ENCODE measurements at places on chromosomes 6 and 20.

GRCh38 chr6:15409301-15410125, 163.6 kb downstream of the JARID2 start:
- no peak for DNase-seq

DNA sequence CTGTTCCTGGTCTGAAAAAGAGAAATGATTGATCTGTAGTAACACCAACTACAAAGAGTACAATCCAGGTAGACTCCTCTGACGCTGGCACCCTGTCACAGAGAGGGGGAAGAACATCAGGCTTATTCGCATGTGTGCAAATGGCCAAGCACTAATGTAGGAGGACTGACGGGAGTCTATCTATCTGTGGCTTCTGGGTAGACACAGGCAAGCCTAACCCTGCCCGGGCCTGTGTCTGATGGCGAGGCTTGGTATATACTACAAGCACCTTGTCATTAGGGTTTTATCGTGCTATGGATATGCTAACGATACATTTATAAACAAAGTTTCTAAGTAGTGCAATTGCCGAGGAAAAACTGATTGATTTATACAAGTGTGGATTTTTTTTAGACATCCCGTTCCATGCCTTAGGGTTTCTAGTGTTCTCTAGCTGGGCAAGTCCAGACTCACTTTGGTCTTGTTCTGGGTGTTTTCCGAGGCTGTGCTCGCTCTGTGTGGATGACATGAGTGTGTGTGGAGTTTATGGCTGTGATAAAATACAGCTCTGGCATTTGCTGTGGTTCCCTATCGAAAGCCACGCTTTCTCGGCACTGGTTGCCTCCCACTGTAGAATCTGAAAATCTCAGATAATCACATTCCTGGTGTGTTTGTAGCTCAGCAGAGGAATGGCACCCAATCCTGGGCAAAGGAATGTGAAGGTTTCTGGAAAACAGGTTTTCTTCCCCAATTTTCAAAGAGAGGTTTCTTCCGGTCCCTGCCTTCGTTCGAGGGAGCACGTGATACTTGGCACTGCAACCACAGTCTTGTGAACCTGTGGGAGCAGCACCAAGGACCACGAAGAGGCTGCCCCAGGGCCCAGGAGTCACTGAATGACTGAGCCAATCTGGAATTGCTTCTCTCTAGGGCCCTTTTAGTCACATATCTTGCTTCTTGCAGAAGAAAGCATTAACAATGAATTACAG, 67.5 kb upstream of the EDN1 start:
- DNase-seq, result no peak

DNA sequence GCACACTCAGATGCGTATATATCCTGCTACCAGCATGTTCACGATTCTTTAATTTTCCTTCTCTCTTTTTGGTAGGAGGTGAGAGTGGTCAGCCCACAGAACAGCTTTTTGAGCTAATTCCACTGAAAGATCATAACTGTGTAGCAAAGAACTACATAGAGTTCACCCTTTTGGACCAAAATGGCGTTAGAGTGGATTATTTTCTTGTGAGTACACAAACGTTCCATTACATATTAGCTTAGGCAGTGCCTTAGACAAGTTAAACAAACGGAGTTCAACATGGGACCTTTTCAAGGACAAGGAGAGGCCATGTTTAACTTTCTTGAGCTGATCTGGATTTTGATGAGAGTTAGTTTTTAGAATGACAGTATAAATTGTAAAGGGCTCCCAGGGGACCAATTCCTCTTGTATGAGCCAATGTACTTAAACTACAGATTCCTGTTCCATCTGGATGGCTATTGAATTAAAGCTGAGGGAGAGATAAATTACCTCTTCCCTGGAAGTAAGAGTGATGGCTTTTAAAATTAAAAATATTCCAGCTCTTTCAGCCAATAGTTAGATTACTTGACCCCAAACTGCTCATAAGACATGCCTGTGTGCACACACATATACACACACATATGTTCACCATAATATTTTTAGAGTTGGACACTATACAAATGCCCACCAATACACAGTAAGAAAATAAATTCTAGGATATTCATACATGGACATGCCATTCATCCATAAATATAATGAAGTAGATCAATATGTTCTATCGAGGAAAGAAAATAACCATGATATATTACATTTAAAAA, 25.6 kb upstream of the ARMH2 start:
- DNase-seq, result peak; percentile 27

- peak; percentile 61 for DNase-seq
Observed at GRCh38 chr6:74638412-74638811, 567.4 kb downstream of the COL12A1 start.

DNA sequence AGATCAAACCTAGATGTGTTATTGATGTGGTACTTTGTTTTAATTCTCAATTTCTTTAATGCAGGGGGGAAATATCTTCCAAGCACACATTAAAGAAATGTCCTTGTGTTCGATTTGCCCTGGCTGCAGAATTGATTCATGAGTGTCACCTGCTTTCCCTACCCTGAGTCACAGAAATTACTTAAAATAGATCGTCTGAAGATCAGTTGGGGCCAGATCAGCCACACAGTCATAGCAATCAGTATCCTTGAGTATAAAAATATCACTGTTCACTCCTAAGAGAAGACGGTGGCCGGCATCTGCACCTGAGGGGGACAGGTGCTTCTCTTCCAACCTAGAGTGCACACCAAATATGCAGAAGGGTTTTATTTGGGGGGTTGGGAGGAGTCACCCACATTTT, 115.2 kb upstream of the RIN2 start:
- DNase-seq, result no peak

DNA sequence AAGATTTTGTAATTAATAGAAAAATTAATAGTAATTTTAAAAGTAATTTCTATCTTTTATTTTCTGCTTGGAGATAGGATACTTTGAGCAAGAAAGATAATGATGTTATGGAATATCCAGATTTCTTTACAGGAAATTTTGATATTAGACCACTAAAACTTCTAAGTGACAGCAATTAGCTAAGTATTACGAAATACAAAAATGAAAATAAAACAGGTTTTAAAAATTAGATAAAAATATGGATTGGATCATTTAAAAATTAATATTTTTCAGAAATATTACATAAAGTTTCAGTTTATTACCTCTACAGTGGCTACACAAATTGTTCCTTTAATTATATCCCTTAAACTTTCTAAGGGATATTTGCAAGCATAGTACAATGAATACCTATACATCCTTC, 4.2 kb upstream of the MYLK4 start:
- no peak for DNase-seq

GRCh38 chr6:149711711-149712110, 6.2 kb downstream of the LATS1 start:
- DNase-seq, result no peak

DNA sequence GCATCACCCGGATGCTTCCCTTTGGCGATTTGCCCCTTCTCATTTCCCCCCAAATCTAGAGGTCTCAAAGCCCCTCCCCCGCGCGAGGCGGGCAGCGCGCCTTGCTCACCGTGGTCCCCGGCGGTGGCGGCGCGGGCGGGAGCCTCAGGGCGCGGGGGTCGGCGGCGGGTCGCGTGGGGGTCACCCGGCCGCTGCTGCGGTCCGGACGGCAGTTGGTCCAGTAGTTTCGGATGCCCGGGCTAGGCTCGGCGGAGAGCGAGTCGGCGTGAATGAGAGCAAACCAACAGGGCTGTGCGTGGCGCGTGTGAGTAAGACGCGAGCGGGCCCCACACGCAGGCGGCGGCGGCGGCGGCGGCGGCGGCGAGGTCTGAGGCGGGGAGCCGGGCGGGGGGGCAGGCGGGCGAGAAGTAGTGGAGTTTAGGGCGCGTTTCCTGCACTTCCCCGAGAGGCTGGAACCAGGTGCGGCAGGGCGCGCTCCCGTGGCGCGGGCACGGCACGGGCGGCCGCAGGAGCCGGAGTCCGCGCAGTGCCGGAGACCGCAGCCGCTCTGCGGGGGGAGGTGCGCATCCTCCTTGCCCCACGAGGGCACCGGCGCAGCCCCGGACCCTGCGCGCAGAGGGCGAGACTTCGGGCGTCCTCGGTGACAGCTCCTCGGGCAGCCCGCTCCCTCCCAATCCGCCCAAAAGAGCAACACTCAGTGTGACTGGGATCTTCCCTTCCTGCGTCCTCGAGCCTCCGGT, 567 bp downstream of the HS3ST5 start:
- DNase-seq, result peak; percentile 1

- no peak for DNase-seq
Observed at GRCh38 chr6:112343390-112343789, 3.7 kb upstream of the RFPL4B start.

- peak; percentile 99 for DNase-seq
Observed at GRCh38 chr6:2988426-2989331, 11.0 kb upstream of the NQO2 start.

DNA sequence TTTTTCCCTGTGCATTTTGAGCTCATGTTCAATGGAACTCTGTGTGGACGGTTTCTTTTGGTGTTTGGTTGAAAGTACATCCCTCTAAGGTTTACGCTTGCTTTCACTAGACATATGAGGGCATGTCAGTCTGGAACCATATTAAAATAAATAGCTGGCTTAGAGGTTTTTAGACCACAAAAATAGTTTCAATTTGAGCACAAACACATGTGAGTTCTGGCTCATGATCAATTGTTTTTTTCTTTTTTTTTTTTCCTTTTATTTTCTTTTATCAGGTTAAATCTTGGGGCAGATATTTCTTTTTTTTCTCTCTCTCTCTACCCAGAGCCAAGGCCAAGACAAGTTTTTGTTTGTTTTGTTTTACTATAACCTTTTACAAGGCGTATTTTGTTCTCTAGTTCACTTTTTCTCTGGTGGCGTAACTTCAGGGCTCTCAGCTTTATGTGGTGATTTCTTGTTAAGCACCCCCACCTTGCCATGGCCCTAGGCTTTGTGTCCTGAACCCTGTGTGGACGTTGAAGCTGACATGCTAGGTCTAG, 92.9 kb downstream of the SHLD1 start:
- no peak for DNase-seq

GRCh38 chr6:143620447-143620846, 57.3 kb upstream of the PHACTR2 start:
- DNase-seq, result peak; percentile 69

DNA sequence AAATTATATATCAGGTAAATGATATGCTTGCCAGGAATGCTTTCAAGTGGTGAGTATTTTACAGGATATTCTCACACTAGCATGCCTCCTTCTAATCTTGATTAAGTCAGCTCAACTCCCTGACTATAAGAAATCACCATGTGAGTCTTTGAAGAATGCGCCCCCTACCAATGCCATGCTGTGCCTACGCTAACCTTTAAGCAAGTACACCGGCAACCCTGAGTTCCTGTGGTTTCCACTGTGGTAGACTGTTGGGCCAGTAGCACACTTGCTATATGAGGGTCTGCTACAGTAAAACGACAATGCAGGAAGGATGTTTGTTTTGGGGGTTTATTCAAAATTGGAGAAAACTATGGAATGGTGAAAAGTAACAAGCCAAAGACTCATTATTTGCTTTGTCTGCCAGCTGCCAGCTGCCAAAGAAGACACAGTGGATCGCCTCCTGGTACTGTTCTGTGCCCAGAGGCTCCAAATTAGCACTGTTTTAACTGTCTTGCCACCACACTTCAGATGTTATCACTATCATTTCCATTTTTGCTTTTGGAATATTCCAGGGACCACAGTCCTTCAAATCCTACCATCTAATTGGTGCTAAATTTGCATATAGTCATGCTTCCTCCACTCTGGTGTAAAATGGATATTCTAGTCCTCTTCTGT, 333.5 kb downstream of the RNGTT start:
- DNase-seq, result peak; percentile 5

- no peak for DNase-seq
Observed at GRCh38 chr6:39402239-39402751, 79.8 kb upstream of the KCNK16 start.

GRCh38 chr6:40383348-40384115, 203.6 kb downstream of the LRFN2 start:
- no peak for DNase-seq

DNA sequence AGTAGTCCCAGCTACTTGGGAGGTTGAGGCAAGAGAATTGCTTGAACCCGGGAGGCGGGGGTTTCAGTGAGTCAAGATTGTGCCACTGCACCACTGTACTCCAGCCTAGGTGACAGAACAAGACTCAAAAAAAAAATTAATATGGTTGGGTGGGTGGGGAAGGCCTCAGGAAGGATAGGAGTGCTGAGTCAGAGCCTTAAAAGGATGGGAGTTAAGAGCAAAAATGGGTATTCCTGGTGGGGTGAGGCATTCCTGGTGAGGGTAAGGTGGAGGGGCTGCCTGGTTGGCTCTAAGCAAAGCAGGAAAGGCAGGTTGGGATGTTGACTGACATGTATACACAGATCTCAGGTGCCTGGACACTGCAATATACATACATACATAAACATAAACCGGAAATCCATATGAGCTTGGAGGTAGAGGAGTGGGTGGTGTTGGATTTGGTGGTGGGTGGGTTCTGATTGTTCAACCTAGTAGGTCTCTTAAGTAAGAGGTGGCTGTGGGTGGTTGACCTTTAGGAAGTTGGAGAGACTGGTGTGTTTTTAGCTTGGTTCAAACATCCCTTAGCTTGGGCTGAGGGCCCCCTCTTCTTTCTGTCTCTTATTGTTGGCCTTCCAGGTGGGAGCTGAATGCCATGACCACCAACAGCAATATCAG, 1.2 kb upstream of the RRP36 start:
- no peak for DNase-seq

DNA sequence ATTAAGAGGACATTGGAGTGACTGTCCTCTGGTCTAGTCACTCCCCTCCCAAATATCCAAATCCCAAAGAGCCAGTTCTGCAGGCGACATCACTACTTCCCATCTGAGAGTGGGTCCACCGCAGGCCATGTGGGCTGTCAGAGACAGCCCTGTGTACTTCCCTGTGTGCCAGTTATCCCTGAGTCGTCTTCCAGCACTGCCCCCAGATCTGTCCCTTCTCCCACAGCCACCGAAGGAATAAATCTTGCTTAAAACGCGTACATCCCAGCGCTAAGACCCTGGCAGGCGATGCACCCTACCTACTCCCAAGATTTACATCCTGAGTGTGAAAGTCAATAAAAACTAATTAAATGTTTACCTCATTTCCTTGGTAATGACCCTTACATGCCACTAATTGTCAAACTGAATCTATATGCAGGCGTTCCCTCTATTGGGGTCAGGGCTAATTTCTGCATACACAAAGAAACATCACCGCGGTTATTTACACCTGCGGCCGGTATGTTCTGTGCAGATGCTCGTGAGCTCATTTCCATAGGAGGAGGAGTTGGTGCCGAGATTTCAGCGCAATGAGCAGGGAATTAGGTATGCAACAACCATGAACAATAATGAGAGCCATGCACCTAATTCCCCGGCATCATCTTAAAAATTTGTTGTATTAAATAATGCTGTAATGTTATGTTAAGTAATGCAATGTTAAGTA, 31.3 kb upstream of the CDH4 start:
- DNase-seq, result no peak

DNA sequence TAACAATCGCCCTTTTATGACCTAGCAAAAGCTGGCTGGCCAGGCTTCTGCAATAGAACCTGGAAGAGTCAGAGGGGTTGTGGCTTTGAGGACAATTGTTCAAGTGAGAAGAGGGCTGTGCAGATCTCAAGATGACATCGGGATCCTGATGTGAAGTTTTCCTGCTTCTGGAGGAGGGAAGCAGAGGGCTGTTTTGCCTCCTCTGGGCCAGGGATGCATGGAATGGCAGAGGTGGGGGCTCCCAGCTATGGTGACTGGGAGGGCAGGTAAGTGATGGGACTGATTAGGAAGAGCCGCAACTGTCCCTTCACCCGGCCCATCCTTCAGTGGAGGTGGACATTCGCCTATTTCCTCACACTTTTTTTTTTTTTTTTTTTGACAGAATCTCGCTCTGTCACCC, 43.4 kb upstream of the BLCAP start:
- no peak for DNase-seq

Measured in fibroblast of skin of right biceps (primary cell).